ENCODE measurements at places on chromosomes 7 and 10.

DNA sequence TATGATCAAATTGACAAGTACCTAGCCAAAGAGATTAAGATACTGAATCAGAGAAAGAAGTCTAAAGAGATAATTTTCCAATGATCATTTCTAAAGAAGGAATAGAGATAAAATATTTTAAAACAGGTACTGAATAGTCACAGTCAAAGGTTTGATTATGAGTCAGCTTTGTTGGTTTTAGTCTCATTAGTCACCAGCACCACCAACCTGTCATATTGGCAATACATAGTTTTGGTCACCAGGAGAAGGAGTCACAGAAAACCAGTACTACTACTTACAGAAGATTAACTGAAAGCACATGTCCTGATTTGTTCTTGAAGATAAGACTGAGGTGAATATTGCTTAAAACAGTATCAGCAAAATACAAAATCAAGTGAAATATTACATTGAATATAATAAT is 34.6 kb downstream of the ZEB1 start:
- peak; percentile 87 for ATAC-seq

DNA sequence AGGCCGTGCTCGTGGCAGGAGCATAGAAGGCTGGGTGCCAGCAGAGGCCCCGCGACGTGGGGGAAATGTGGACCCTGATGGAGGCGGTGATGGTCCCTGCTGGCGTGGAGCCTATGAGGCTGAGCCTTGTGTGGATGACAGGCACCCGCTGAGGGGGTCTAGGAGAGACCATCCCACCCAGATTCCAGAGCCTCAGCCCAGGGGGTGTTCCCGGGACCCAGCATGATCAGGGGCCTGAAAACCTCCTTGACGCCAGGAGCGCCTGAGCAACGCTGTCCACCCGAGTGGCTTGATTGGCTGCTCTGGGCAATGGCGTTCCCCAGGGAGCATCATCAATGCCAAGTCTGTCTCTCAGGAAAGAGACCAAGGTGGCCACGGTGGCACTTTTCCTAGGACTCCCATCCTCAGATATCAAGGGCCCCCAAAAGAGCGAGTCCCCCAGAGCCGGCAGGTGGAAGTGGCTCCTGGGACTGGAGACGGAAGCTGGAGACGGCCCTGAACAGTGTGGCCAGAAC is 61.1 kb downstream of the PWWP2B start:
- no peak for ATAC-seq

DNA sequence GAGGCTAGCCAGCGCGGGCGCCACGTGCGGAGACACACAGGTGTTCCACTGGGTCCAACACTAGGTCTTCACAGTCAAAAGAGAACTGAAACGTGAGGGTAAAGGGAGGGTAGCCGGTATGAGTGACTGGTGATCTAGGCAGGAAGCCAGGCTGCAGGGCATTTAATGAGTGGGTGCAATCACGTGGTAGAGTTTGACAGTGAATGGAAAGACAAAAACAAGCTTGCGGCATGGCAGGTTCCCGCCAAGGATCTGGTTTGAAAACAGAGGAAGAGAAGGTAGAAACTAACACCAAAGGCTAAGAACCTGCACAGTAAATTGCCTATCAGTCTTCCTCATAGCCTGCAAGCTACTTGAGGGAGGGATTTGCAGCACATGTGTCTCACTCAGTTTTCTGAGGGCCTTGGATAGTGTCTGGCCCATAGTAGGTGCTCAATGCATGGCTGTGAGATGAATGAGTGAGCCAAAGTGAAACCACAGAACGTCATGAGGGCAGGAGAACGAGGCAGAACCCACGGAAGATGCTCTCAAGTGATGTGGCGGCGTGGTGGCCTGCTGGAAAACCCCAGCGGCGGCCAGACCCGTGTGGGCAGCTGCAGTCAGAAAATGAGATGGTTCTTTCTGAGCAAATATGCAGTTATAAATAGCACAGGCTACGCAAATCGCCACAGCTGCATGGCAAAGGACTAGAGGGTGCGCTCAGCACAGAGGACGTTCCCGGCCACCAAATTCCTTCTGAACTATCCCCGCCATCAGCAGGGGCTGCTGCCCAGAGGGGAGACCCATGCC is 183.6 kb upstream of the NFE2L3 start:
- peak; percentile 96 for ATAC-seq

- ATAC-seq = no peak
These were observed 19.2 kb downstream of the ABCB4 start for GRCh38 chr7:87456247-87456646.

- no peak for ATAC-seq
These were observed 53.7 kb downstream of the ADCY1 start for GRCh38 chr7:45627691-45628456.

GRCh38 chr7:99766484-99767099 is 17.4 kb downstream of the CYP3A4 start:
- no peak for ATAC-seq

- no peak for ATAC-seq
These were observed 59.1 kb downstream of the BPGM start for GRCh38 chr7:134705716-134706115.

DNA sequence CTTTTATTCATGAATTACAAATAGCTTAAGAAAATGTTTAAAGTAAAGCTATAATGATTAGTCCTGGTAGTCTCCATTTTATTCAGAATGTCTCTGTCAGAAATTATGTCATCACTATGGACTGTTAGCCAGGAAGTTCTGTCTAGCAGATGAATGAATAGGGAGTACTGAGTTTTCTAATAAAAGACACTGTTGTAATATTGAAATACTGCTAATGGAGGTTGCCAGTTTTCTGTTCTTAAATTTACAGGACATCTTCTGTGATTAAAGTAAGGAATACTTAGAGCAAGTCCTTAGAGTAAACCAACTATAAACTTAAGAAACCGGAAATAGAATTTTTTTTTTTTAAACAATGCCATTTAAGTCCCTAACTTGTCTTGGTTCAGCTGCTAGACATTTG is 309.8 kb downstream of the ADK start:
- no peak for ATAC-seq

DNA sequence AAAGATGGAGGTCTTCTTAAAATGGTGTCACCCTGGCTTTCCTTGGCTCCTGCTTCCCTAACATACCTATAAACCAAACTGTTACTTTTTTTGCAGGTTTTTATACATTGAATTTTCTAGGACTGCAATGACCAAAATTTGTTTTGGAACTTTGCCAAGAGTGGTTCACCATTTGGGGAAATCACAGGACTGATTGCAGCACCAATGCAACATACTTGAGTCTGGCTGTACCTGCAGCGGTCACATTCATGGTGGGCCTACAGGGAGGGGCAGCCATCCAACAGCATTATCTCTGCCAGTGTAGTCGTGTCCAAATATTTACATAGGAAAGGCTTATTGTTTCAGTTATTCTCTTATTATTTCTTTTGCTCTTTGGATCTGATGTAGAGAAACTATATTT is 69.0 kb downstream of the HACD1 start:
- ATAC-seq = no peak

GRCh38 chr10:62046522-62047227 is 145.2 kb downstream of the ARID5B start:
- peak; percentile 61 for ATAC-seq

DNA sequence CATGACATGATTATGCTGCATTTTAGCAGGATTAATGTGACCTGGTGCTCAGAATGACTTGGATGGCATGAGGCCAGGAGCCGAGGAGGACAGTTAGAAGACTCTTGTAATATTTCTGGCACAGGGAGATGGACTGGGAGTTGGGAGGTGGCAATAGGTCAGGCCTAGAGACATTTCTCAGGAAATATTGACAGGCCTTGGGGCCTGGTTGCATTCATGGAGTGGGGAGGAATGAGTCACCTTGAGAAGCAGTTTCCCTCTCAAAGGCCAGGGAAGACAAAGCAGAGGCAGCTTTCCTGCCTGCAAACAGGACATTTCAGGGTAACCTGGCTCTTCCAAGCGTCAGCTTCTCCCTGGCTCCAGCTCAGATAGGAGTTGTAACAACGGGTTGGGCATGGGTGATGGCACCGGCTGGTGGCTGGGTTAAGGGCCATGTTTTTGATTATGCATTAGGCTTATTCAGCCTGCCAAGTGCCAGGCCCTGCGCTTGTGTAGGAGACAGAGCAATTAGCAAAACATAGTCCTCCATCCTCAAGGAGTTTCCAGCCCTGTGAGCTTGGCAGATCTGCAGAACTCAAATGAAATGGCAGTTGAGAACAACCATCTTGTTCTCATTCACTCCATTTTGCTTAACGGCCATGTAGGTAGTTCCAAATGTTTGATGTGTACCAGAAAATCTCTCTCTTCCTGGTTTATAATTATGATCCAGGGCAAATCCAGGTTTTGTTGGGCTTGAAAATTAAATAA is 38.2 kb downstream of the HK1 start:
- ATAC-seq = no peak

DNA sequence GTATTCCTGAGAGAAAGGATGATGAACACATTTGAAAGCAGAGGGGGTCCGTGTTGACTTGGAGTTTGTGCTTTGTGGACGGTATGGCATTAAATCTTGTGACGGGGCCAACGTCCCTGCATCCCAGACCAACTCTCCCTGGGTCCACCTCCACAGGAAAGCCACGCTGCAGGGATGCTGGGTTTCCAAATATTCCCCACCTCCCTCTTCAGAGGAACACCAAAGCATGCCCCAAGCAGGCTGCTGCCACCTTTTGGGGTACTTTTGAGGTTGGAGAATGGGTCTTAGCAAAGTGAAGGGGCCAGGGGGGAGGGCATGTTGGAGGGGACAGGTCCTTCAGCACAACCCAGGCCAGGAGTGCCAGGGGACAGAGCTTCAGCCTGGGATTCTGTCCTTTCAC is 504.4 kb downstream of the TCERG1L start:
- ATAC-seq = no peak

GRCh38 chr7:155568842-155569494 is 22.6 kb upstream of the CNPY1 start:
- no peak for ATAC-seq

DNA sequence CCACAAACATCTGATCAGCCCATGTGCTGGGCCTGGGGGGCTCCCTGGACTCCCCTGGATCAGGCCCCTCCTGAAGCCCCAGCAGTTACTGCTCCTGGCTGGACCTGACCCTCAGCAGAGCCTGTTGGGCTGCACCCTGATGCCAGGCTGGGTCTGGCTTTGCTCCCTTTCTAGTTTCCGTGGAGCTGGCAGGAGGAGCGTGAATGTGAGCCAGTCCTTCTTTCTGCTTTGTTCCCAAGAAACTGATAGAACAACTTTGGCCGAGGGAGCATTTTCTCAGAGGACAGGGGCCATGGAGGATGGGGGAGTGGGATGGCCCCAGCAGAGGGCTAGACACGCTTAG is 128.2 kb downstream of the NEURL1 start:
- no peak for ATAC-seq

DNA sequence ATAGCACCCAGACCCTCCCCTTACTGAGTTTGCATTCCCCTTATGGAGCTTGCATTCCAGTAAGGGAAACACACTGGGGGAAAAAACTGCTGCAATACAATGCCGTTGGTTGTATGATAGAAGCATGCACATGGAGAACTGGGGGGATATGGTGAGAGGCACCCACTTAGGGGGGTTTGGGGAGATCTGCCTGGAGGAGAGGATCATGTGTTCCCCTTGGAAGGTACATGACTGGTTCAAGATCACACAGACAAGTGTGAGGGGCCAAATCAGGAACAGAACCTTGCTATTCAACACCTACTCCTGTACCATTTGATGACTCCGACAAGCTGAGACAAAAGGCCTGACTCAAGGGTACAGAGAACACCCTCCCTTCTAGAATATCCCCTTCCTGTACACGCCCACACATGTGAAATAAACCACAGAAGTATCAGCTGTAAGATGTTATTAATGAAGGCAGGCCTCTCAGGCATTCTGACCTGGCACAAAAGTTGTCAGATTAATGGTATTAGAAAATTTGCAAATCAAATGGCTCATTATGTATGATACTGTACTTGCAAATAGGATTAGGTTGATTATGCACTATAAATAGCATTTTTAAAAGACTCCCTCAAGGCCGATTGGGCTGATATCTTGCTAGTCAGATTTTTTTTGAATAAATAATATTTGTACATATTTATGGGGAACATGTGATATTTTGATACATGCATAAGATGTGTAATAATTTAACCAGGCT is 122.2 kb downstream of the NPY start:
- ATAC-seq = peak; percentile 65

- ATAC-seq = no peak
These were observed 37.2 kb downstream of the MKLN1 start for GRCh38 chr7:131364767-131365344.

DNA sequence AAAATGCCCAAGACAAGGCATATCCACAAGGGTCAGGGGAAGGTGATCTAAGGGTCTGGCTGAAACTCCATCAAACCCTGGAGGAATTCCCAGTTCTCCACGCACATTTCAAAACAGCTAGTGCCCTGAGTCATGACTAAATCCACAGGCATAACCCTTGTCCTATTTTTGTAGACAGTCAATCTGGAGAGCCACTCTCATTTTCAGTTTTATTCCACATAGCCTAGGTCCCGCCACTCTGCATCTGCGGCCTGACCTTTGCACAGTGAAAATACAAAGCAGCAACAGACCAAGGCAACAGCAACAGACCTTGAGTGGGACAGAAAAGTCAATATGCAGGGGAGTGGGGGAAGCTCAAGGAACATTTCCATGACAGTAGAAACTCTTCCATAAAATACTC is 201.4 kb upstream of the NPVF start:
- no peak for ATAC-seq

DNA sequence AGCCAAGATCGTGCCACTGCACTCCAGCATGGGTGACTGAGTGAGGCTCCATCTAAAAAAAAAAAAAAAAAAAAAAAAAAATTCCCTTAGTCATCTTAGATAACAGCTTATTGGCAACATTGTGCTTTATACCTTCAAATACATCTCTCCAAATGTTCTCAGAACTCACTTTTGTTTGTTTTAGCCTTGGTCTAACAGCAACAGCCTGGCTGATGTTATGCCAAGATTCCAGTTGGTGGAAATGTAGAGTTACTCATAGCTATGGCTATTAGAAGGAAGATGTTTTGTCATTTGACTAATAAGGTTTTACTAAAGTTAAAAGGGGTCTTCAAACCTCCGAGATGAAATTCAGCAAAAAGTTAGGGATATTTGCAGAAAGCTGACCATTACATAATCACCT is 481.4 kb downstream of the NEBL start:
- no peak for ATAC-seq

GRCh38 chr7:111568870-111569462 is 6.7 kb upstream of the IMMP2L start:
- ATAC-seq = no peak
